Activated CD4-positive, alpha-beta T cell treated with anti-CD3 and anti-CD28 coated beads for 1 hour (primary cell): ENCODE measurements at places on chromosomes 7 and 10.

- no peak for DNase-seq
These were observed 91.3 kb downstream of the AVL9 start for GRCh38 chr7:32586291-32587221.

GRCh38 chr10:48464871-48465736 is 139.8 kb downstream of the ARHGAP22 start:
- peak; percentile 6 for DNase-seq

- peak; percentile 38 for DNase-seq
These were observed at the start of gene CALHM2 for GRCh38 chr10:103451831-103452505. TSS of gene CALHM2 (minus strand) at chr10:103452370. CDS start at chr10:103449941, 2,429 bp downstream.

GRCh38 chr7:97971120-97971989 is 18.6 kb downstream of the OCM2 start:
- DNase-seq, result no peak

DNA sequence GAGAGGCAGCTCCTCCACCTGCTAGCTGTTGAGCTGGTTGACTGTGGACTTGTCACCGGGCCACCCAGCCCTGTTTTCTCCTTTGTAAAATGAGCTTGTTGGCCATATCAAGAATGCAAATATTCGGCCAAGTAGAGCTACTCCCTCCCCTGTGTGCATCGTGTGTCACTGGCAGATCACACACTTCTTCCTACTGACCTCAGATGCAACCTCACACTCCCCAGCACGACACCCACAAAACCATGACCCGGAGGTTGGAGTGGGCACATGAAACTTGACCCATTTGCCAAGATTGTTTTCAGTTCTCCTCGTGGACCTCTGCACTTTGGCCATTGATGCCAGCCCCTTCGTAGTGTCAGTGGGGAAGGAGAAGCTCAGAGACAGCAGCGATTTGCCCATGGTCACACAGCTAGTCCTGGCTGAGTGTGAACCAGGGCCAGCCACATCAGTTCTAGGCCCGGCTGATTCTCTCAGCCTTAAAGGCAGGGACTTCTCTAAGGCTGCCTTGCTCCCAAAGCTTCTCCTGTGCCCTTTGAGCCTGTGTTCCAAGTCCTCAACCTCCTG is 101.1 kb downstream of the CDH23 start:
- no peak for DNase-seq

DNA sequence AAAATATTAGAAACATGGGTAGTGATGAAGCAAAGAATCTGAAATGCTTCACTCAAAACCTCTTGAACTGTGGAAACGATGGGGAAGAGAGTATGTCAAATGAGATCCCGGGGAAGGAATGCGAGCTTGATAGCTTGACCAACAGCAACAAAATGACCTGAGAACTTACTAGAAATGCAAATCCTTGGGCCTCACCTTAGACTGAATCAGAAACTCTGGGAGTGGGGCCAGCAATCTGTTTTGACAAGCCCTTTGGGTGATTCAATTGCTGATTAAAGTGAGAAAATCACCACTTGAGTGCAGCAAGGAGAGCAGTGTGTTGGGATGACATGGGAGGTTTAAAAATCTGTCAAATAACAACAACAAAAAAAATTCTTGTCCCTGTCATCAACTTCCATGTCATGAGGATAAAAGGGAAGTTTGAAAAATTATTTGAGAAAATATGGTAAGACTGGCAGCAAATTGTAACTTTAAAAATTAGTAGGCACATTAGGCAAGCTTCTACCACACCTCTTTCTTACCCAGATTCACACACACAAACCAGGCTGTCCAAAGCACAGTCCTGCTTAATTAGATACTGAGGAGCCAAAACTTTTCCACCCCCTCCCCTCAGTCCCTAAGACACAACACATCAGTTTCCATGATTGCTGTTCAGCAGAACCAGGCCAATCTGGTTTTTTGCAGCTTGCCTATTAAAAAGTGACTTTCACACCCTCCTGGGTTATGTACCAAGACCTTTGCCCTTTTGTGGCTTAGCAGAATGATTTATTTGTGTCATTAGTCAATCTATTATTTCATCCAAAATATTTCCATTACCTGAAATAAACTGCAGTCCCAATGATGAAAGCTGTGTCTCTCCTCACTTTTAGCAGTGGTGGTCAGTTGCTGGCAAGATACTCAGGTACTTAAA is 15.6 kb downstream of the CALCR start:
- DNase-seq, result no peak

DNA sequence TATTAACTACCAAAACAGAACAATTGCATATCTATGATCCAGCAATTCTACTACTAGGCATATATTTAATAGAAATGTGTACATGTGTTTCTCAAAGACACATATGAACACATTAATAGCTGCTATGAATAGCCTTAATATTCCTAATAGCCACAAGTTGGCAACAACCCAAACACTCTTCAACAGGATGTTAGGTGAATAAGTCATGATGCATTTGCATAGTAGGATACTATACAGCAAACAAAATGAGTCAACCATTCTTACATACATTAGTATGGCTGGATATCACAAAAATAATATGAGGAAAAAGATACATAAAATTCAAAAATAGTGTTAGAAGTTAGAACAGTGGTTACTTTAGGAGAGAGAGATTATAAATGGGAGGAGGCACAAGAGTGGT is 26.8 kb upstream of the ZNF746 start:
- DNase-seq, result no peak

GRCh38 chr10:9668411-9668810 is 1349.3 kb upstream of the CELF2 start:
- DNase-seq, result no peak

DNA sequence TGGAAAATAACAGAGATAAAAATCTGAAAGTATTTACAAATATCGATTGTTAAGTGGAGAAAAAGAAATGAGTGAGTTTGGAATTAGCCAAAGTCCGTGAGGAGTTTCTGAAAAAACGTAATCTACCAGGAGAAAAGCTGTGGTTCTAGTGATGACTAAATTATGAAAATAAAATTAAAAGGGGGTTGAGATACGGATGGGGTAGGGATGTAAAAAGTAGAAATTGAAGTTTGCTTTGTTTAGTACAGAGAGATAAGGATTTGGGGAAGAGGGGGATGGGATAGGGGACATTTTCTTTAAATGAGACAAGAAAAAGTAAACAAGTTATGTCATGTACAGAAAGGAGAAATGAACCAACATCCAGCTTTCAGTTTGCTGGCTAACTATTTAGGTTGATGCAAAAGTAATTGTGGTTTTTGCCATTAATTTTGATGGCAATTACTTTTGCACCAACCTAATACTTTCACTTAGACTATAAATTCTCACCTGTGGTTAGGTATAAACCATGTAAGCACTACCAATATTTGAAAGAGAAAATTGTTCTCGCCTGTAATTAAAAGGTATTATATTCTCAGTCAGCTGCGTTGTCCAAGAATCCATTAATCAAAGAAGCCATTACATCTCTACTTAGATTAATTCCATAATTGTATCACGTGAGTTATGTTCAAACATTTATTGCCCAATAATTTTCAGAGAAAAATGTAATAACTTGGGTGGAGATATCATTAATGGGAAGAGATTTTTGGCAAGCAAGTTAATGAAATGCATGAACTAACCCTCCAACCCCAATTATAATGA is 143.0 kb upstream of the NRP1 start:
- no peak for DNase-seq

GRCh38 chr10:33325929-33326328 is 8.5 kb downstream of the NRP1 start:
- no peak for DNase-seq

- DNase-seq, result no peak
These were observed 234.2 kb downstream of the PRPF18 start for GRCh38 chr10:13820964-13821337.

DNA sequence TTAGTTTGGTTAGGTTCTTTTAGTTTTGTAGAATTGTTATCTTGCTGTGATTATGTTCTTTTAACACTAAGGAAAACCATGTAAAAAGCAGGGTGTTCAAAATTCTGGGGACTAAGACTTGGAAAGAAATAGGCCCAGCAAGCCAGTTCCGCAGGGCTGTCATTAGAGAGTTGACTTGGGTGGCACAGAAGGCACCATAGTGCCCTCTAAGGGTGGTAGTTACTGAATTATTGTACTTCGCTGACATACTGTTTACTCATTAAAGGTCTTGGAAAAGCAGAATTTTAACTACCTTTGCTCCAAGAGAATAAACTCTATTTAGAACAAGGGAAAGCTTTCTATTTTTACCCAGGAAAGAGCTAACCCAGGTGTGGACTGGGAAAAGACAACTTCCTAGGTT is 86.5 kb downstream of the OTUD1 start:
- DNase-seq, result no peak

DNA sequence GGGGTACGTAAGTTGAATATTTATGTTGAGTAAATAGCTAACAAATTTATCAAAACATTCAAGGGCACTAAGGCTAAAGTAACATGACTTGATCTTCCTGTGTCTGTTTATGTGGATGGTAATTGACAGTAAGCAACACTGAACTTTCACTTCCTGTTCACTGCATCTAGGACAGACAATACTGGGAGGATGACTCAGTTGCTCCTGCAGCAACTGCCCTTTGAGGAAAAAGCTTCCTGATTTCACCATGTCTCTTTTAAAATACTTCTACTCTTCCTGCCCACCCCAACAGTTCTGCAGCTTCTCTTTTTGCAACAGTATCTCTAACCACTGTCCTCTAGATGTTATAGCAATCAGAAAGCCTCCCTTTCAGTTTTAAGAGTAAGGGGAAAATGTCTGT is 76.6 kb upstream of the HGF start:
- DNase-seq, result no peak

GRCh38 chr10:11272915-11273389 is 255.3 kb downstream of the CELF2 start:
- DNase-seq, result no peak

DNA sequence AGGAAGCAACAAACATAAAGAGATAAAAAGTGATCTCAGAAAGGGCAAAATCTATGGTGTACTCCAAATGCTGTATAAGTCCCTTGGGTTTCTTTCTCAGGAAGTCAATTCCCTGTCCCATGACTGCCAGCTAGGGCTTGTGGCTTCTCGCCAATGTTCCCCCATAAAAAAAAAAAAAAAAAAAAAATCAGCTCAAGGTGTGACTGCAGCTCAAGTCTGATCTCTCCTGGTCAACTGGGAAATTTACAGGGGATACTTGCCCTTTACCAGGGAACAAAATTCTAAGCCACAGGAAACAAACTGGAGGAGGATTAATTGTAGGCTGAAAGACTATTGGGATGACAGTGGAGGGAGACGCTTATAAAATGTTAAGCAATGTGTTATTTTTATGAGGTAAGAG is 76.0 kb downstream of the PCGF5 start:
- no peak for DNase-seq

DNA sequence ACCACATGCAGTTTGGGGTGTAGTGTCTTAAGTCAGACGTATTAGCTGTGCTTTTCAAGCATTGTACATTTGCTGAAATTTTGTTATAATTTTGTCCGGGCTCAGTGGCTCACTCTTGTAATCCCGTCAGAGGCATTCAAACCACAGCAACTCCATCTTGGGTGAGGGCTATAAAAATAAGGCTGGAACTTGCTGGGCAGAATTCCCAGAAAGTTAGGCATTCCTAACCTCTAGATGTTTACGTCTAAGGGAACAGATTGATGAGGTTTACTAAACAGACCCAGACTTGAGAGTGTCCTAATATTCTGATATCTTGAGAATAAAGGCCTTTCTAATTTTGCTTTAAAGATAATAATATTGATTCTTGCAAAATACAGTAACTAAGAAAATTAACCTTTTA is 957.8 kb downstream of the NXPH1 start:
- no peak for DNase-seq

GRCh38 chr7:16357921-16358320 is 63.4 kb downstream of the CRPPA start:
- no peak for DNase-seq

- DNase-seq, result no peak
These were observed 22.7 kb downstream of the ARL3 start for GRCh38 chr10:102691285-102692066.

- DNase-seq, result no peak
These were observed 56.6 kb upstream of the PTN start for GRCh38 chr7:137399827-137400823.

DNA sequence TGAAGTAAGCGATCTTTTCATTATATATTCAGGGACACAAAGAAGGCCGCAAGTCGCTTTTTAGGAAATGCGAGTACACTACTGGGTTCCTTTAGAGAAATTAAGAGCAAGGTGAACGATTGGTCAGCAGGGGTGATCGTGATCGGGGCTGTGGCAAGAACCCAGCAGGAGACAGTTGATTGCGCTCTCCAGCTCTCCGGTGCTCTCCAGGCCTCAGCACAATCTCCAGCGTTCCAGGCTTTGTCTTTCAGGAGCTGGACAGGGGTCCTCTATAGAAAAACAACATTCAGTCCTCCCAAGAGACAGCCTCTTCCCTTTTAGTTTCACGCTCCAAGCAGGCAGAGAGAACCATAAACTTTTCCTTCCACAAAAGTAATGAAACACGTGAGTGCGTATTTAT is 170.5 kb upstream of the KLF6 start:
- no peak for DNase-seq
